ENCODE measurements at places on chromosomes 5 and 9.

GRCh38 chr9:122127396-122127798 lies 32.2 kb downstream of the NDUFA8 start:
- no peak for DNase-seq

DNA sequence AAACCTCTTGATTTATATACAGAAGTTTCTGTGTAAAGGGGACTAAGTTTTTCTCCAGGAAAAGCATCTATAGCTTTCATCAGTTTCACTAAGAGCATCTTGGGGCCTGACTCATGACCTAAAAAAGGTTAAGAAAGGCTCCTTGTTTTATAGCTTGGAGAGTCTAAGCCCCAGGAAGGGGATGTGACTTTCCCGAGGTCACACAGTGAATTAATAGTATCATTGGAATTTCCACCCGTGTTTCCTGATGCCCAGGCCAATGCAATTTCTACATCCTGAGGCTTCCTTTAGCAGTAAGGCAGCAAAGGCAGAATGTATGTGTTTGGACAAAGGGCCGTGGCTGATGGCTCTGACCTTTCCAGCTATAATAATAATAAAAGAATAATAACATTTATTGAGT lies 8.6 kb downstream of the MORN5 start:
- DNase-seq, result no peak

- no peak for DNase-seq
Measured at GRCh38 chr9:123074628-123075027, 41.2 kb downstream of the GPR21 start.

- DNase-seq, result no peak
Measured at GRCh38 chr5:179254638-179255271, 90.5 kb downstream of the ADAMTS2 start.

GRCh38 chr9:20624201-20625002 lies 2.1 kb upstream of the MLLT3 start:
- peak; percentile 34 for DNase-seq

All from heart left ventricle (tissue), 16 donors.